Stimulated activated CD8-positive, alpha-beta memory T cell treated with anti-CD3 and anti-CD28 coated beads, Interleukin-15, amount 100 ng/mL, for 4 hours (primary cell): ENCODE measurements at places on chromosomes 11 and 22.

DNA sequence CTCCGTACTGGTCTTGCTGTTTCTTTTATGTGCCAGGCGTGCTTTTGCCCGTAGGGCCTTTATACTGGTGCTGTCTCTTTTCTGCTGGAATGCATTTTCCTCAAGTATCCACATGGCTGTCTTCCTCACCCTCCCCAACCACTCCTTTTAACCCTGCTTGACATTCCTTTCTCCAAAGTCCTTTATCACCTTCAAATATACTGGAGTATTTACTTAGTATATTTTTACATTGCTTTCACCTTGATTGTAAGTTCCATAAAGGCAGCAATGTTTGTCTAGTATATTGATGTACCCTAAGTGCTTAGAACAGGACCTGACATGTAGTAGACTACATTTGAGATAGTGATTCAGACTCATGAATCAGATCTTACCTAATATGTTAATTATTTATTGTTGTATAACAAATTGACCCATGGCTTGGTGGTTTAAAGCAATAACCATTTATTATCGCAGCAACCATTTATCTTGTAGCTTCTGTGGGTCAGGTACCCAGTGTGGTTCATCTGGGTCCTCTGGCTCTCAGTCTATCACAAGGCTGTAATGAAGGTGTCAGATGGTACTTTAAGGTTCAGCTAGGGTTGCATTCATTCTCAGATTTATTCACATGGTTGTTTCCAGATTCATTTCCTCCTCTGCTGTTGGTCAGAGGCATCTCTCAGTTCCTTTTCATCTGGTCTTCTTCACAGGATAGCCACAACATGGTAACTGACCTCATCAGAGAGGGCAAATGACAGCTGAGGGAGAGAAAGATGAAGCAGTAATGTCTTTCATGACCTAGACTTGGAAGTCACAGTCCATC, 34.2 kb downstream of the DDX10 start:
- DNase-seq, result no peak

DNA sequence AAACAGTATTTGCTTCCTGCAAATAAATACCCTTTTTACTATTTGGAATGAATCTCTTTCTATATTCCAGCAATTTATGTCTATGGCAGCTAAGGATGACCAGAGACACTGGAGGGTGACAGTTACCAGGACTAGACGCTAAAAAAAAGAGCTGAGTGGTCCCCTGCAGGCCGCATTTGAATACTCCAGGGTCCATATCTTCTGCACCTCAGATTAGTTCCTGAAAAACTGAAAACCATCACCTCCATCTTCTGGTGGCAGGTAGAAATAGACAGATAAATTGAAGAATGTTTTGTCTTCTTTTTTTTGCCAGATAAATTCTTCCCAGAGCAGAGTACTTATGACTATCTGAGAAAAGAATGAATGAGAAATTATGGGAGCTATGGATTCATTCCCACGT, 145.6 kb downstream of the CSNK2A3 start:
- DNase-seq, result no peak

DNA sequence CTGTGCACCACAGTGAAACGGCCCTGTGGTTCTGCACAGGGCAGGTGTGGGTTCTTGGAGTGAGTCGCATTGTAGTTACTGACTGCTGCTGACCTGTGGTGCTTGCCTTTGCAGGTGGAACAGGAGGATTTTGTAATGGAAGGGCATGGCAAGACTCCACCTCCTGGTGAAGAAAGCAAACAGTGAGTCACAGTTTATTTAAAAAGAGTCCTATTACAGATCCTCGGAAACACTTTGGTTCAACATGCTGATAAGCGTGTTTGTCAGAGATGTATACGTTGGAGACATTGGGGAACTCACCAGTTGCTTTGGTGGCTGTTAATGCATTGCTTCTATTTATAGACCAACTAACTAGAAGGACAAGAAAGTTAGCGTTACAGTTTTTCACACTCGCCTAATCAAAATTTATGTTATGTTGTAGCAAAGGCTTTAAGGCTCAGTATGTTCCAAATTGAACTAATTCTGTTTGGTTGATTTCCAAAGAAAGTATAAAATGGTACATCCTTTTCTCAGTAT, 21.7 kb upstream of the TNRC6B start:
- no peak for DNase-seq

DNA sequence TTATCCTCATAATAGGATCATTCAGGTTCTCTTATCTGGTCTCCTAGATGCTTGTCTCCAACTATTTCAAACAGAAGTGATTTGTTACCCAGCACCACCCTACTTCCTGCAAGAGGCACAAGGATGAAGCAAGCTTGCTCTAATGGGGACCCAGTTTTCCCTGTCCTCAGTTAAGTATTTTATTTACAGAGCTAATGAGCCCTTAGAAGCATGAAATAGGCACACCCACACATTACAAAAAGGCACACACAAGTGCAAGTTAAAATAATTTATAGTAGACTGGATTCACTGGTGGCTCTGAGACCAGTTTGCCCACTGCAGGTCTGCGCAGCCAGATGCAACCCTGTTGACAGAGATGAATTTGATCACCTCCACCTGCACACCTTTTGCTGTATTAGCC, 167.5 kb downstream of the KIRREL3 start:
- no peak for DNase-seq

- no peak for DNase-seq
These were observed 1.8 kb upstream of the SNX19 start for GRCh38 chr11:130918081-130918480.

DNA sequence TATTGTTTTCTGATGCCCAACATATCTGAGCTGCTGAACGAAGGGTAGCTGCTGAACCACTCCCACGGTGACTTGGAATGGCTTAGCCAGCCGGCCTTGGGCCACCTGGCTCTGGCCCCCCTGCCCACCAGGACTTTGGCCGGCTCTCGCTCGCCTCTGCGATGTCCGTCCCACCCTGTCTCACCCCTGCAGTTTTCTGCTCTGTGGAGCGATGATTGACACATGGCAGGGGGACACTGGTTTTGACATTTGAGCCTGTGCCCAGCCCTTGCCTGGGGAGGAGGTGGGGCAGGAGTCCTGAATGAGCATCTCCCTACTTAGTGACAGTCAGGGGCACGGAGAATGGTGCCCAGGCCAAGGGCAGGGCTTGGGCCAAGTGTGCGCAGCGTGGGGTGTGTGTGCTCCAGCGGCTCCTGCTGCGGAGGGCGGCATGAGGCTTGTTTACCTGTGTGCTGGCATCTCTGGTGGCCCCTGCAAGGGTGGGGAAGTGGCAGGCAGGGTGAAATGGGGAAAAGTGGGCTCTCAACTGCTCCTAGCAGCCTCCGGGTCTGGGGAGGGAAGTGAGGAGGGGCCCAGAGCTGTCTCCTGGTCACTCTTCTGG, 15.7 kb upstream of the CDKN1C start:
- DNase-seq, result no peak

GRCh38 chr11:74683279-74683871, 47.9 kb downstream of the CHRDL2 start:
- DNase-seq, result no peak

GRCh38 chr22:46454504-46455269, 82.7 kb downstream of the CELSR1 start:
- no peak for DNase-seq

DNA sequence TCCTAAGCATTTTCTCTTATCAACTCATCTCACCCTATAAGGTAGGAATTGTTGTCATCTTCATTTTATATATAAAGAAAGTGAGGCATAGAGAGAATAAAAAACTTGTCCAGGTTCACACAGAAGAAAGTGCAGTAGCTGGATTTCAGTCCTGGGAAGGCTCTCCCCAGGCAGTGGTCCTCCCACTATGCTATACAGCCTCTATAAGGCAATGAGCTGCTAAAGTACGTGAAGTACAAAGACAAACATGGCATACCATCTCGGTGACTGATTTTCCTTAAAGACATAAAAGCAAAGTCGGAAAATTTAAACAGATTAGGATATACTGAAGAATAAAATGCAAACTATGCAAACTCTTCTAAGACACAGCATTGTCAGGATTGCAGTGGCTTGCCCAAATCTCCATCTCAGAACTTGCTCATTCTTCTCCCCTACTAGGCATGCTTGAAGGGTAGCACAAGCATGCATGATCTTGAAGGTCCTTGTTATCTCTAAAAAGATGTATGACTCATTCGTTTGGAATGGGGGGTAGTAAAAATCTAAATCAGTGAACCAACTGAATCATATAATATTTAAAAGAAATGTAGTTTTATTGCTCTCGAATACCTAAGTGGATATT, 97.8 kb upstream of the CSNK2A3 start:
- no peak for DNase-seq

DNA sequence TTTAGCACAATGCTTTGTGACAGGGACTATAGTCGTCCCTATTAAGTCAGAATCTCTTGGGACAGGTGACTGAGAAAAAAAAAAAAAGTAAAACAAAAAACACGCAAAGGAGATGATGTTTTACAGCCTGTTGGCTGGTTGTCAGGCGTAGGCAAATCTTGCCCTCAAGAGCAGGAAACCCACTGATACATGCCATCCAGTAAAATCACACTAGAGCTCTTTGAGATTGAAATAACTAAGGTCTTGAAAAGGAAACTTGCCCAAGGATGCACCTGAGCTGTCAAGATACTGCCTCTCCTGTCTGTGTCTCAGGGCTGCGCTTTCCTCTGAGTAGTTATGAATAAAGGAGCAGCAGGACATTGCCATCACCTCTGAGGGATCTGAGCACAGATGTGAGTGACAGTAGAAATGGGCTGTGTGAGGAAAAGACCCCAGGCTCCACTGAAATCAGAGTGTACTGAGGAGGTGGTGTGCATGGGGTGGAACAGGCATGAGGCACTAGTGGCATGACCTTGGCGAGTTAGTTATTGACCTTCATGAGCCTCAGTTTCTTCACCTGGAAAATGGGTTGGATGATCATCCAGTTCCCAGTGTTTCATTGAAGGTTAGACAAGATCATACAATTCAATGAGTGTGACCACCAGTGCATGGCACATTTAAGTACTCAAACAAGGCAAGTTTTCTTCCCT, 23.3 kb downstream of the MICAL2 start:
- no peak for DNase-seq

DNA sequence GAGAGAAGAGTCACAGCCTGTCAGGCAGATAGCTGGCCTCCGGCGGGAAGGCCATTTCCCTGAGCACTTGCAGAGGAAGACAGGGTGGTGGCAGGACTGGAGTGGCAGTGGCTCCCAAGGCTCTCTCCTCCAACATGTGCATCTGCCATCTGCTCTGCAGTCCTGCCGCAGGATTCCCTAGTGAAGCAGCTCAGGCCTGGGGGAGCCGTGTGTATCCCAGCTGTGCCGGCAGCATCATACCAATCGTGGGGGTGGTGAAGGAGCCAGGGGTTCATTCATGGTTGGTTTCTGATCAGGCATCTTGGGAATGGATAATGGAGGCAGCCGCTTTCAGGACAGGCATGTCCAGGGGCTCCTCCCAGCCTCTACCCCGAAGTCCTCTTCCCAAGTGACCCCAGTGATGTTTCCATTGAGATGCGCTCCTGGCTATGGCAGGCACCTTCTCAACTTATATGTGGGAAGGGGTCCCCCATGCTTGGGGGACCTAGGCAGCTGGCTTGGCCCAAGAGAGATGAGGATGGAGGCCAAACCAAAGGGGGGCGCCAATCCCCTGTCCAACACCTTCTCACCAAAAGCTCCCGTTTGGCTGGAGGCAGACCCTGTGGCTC, 6.1 kb downstream of the TAGLN start:
- no peak for DNase-seq

DNA sequence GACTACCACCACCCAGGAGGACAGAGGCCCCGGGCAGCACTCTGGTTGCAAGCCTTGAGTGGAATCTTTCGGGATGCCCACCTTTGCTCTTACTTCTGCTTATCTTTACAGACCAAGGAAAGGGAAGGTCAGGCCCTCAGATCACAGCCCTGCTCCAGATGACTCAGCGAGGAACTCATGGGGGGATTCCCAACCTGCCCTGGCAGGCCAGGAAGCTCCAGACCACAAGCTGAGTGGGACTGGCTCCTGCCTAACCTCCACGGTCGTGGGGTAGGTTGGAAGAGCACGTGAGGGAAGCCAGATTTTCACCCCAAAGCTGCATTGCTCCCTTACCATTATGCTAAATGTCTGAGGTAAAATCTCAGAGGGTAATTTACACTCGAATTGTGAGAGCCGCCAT, 11.8 kb downstream of the TBC1D10A start:
- DNase-seq, result peak; percentile 31

DNA sequence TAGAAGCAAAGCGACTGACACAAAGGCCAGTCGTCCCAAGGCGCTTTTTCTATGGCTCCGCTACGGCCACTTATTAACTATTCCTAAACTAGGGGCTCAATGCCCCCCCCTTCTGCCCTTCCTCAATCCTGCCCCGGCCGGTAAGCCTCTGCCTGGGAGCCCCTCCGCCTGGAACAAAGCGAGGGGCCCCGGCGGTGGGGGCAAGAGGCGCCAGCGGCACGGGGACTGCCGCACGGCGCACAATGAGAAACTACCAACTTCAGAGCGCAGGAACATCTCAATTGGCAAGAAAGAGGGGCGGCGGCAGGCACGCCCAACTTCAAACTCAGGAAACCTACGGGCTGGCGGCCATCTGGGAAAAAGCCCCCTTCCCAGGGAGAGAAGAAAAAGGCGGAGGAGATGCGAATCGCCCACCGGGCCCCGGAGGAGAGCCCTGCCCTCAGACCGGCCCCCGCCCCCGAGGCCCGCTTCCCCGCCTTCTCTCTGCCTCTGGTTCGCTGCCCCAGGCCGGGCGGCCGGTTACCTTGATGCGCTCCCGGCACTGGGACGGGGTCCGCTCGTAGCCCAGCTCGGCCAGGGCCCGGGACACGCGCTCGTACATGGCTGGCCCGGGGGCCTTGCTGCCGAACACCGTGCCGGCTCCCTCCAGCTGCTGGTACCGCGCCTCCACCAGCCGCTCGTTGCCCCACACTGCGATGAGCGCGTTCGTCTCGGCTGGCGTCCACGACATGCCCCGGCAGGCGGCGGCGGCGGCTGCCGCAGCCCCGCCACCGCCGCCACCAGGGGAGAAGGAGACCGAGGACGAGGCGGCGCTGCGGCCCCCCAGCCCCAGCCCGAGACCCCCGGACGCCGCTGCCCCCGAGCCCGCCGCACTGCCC, 619 bp downstream of the MSANTD2 start:
- DNase-seq, result no peak

DNA sequence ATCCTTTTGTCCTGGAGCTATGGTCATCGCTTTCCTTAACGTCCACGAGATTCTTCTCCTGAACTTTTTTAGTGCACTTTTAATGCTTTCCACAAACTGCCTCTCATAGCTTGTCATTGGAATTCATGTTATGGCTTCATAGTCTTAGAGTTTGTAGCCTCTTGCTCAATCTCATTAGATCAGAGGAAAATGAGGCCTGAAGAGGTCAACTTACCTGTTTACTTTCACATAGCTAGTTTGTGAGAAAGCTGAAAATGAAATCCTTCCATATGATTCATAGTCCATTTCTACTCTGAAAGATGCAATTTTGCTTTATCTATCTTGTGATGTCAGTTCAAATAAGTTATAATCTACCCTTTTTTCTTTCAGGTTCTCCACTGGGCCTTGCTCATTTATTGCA, 1747.2 kb upstream of the RAG2 start:
- no peak for DNase-seq

DNA sequence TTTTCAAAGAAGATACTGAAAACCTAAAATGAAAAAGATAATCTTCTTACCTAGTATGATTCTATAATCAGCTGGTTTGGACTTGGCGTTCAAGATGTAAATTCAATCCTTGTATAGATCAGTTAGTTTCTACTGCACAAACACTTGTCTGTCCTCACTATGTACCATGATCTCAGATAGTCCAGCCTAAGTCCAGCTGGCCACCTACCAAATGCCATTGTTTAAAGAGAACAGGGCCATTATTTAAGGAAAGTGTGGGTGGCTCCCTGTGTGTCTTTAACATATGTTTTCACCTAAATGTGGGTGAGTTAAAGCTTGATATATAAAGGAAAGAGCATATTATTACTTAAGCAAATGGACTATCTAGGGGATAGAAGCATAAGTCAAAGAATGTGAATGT, 38.6 kb downstream of the BLID start:
- no peak for DNase-seq
